ENCODE measurements at places on chromosomes 12 and 14.

GRCh38 chr14:99531251-99532096 is 50.3 kb downstream of the CCNK start:
- DNase-seq = peak; percentile 80

GRCh38 chr14:23624830-23625404 is 11.2 kb upstream of the DHRS2 start:
- no peak for DNase-seq

- DNase-seq = peak; percentile 26
These were observed 117.5 kb downstream of the ASCL4 start for GRCh38 chr12:107891967-107892366.

GRCh38 chr12:43812057-43812456 is 5.9 kb upstream of the TWF1 start:
- DNase-seq = no peak

DNA sequence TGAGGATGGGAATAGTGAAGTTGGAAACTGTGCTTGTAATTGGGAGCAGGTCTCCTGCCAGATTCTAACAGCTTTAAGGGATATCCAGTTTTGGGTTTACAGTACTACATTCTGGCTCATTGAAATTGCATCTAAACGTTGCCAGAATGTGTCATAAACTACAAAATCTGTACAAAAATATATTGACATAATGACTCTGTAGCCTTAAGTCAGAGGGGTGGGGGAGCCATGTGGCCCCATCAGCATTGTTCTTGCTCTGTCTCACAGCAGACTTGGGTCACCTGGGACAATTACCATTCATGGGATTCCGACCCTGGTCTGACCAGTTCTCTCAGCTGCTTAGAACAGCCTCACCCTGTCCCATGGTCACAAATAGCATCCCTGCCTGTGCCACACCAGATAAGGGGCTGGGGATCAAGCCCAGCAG is 43.3 kb upstream of the MED13L start:
- DNase-seq = peak; percentile 50

DNA sequence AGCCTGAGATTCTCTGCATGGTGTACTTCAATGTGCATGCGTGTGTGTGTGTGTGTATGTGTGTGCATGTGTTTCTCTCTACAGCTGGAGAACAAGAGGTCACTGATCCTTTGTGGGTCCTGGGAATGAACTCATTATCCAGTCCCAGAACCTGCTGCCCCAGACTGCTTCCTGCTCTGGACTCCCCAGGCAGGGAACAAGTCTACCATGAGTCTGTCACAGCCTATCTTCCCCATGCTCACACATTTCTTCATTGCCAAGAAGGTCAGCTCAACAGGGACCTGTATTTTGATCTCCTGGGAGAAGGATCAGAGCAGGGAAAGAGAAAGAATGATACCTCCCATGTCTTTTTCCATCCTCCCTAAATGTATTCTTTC is 2.9 kb upstream of the AGAP2 start:
- DNase-seq = no peak

GRCh38 chr12:122860040-122860853 is 25.0 kb downstream of the HIP1R start:
- DNase-seq = peak; percentile 79

DNA sequence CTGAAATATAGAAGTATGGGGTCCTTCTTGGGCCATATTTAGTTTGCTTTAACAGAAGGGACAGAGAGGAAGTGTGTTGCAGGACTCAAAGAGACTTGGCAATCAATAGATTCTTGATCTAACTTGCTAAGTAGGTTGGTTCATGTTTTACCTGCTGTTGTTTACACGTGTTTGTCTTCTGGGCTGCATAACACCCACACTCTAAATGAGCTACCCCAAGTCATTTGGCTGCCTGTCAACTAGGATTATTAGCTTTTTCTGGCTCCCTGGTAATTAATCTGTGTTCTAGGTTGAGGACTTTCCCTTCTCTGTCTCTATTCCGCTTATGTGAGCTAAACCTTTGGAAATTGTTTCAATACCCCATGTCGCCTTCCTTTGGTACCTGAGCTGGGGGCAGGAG is 10.1 kb upstream of the TBPL2 start:
- DNase-seq = no peak

- DNase-seq = peak; percentile 77
These were observed 53.8 kb upstream of the KCNJ8 start for GRCh38 chr12:21828136-21828775.

DNA sequence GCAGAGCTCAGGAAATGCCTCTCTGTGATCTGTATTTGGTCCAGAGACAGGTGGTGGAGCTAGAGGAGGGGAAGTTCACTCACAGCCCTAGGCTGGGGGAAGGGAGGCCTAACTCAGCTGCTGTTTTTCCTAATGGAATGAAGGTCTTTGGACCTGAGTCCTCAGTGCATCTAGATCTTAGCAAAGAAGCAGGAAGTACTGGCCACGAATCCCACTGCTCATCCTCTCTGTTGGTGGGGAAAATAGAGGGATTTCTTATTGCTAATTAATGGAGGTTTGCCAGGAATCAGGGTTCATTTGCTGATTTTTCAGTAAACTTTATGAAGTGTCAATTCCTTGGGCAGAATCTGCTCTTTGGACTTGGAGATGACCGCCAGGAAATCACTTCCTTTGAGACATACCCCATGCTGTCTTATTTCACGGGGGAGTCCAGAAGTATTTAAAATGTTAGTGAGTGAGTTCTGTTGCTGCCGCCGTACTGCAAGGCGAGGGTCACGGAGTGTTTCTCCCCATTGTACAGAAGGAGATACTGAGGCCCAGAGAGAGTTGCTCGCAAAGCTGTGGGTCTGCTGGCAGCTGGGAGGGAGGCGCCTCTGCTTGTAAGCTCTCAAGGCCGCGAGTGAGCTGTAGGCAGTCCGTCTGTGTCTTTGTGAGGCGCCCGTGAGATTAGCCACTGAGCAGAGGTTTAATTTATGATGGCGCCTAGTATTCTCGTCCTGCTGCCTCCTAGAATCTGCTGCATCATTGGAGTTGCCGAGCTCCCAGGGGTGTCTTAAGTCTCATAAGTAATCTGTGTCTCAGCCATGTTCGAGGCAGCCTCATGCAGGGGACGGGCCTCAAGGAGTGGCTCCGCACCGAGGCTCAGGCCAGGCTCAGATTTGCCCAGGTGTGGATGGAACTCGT is 88.2 kb downstream of the TSPAN9 start:
- no peak for DNase-seq

- DNase-seq = no peak
These were observed 1620.4 kb upstream of the FLRT2 start for GRCh38 chr14:83909507-83909906.

GRCh38 chr14:97854918-97855317 is 1057.7 kb downstream of the VRK1 start:
- no peak for DNase-seq

- DNase-seq = no peak
These were observed 30.1 kb downstream of the P2RX4 start for GRCh38 chr12:121240062-121240420.

DNA sequence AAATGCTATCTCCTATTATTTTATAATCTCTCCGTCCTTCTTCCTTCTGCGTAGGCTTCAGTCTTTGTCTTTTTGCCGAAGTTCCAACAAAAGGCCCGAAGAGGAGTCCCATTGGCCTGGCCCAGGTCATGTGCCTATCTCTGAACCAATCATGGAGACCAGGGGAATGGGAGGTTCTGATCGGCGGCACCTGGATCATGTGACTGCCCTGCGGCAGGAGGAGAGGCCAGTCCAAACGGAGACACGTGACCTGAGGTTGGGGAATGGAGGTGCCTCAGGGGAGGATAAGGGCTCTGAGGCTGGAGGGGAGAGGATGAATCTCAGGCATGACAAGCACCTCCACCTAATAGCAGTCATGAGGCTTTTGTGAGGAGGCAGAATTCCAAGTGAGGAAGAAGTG is 86.0 kb downstream of the AACS start:
- no peak for DNase-seq

- DNase-seq = no peak
These were observed 378.8 kb downstream of the MED13L start for GRCh38 chr12:115898670-115899069.

- no peak for DNase-seq
These were observed 55.9 kb upstream of the RERGL start for GRCh38 chr12:18145924-18146323.

DNA sequence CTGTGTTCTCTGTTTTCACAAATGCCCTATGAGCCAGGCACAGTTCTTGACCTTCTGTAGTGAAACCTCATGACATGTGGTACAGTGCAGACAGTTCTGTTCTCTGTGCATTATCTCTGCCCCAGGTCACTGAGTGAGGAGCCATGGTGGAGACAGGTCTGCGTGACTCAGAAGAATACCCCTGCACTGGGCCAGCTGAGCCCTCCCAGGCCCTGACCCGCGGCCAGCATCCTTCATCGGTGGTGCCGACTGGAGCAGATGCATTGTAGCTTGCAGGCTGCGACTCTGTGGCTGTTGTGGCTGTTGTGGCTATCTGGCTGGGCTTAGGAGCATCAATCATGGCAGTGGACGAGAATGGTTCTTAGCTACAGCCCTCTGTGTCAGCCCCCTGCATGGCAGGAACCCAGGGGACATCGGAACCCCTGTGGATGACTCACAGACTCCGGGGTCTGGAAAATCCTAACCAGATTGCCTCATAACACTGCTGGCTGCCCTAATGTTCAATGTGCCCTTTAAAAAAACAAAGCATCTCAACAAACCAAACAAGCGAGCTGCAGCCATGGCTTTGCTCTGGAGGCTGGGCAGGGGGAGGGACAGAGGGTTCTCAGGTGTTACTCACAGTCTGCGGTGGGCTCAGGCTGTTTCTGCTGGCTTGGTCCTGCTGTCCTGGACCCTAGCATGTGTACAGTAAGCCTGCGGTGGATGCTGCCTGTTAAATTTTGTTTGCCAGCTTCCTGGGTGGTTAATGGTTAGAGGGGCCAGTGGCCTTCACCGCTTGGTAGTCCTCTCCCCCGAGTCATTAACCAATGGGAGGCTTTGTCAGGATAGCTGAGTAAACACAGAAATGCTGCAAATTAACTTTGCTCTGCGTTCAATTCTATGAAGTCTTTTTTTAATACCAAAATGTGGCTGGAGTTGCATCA is at the start of gene SERPINA6:
TSS of gene SERPINA6 (minus strand) at position 689 of the 923 bp plus-strand sequence. CDS start 8,688 bp downstream, outside the sequence.
- peak; percentile 4 for DNase-seq

- peak; percentile 93 for DNase-seq
These were observed 258.1 kb downstream of the EGLN3 start for GRCh38 chr14:33692762-33693161.

DNA sequence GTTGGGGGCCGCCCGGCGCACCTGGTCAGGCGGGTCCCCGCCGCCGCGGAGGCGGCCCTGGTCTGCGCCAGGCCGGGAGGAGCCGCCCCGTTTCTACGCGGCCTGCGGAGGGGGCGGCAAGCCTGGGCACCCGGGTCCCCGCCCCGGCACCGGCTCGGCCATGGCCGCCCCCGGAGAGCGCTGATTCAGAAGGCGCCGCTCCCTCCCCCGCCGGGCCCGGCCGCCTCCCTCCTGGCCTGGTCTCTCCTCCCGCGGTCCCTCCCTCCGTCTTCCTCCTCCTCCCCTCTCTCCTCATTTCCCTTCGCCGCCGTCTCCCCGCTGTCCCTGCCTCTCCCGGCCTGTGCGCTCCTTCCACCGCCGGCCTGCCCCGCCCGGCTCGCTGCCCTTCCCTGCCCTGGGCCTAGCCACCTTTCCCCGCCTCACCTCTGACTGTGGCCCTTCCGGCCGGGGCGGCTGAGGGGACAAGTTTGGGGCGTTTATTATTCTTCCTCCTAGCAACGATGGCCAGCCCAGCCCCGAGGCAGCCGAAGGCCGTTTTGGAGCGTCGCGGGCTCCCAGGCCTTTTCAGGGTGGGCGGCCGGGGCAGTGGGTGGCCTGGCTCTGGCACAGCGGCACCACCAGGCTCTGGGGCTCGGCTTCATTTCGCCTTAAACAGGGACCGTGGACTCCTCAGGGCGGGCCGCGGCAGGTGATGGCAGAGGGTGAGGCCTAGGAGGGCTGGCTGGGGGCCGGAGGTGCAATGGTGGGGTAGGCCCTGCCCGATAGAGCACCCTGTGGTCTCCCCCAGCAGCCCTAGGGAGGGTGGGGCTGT is 768 bp downstream of the CEP170B start:
- DNase-seq = peak; percentile 86

DNA sequence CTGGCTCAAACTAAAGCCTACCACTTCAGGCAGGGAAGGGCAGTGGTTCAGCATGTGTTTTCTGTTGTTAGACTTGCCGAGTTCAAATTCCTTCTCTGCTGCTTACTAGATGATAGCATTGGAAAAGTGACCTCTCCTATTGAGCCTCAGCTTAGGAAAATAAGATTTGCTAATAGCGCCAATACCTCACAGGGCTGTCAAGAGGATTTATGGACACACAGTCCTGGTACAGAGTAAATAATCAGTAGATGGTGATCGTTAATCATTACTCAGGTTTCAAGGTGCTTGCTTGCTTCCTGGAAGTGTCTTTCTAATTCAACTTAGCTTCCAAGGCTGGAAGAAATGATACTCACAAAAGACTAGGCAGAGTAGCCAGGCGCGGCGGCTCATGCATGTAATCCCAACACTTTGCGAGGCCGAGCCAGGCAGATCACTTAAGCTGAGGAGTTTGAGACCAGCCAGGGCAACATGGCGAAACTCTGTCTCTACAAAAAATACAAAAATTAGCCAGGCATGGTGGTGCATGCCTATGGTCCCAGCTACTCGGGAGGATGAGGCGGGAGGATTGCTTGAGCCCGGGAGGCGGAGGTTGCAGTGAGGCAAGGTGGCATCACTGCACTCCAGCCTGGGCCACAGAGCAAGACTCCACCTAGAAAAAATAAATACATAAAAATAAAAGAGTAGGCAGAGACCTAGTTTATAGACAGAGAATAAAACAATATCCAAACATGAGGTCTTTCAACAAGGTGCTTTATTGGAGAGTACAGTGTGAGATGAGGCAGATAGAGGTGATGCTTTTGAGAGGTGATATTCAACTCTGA is 6.0 kb downstream of the PLA2G1B start:
- DNase-seq = no peak

DNA sequence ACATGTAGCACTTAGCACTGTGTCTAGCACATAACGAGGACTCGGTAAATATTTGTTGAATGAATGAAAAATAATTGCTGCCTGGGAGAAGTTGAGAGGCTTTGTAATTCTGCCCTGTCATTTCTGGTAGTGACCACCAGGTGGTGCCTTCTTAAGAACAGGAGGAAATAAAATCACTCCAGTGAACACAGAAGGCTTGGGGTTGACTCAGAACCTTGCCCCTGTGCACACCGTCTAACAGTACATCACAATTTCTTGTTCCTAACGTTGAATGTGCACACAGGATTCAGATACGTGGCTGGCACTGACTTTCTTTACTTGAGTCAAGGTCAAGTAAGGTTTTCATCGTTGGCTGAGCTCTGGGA is 91.8 kb downstream of the RGS6 start:
- peak; percentile 20 for DNase-seq

GRCh38 chr14:102220031-102220430 is 80.3 kb downstream of the WDR20 start:
- no peak for DNase-seq

GRCh38 chr12:92676710-92677109 is 26.1 kb upstream of the PLEKHG7 start:
- no peak for DNase-seq

- DNase-seq = no peak
These were observed 11.8 kb downstream of the AHNAK2 start for GRCh38 chr14:104966261-104966865.

GRCh38 chr12:52632656-52633055 is 14.3 kb upstream of the KRT73 start:
- DNase-seq = no peak
